Activated naive CD4-positive, alpha-beta T cell treated with anti-CD3 and anti-CD28 coated beads for 36 hours (primary cell): ENCODE measurements at places on chromosomes 7 and 10. TPM values are rescaled to one million over a fixed set of nuclear protein-coding genes. Genes with fewer than 3 reads are reported as not detected.

The PSPH gene
- total RNA-seq = 18.6 TPM

The NOS3 gene
- total RNA-seq = 7.1 TPM

The FZD1 gene
- total RNA-seq = 0.29 TPM

The NUTM2A gene
- total RNA-seq = 0.07 TPM

The CTBP2 gene
- total RNA-seq = 0.19 TPM

The GRB10 gene
- total RNA-seq = 30.4 TPM

The STRA8 gene
- total RNA-seq = not detected

The ENKUR gene
- total RNA-seq = not detected

The H2BK1 gene
- total RNA-seq = not detected

The LEP gene
- not detected for total RNA-seq

The SPDYE6 gene
- not detected for total RNA-seq

The GPNMB gene
- 0.54 TPM for total RNA-seq

The SLC26A4 gene
- total RNA-seq = 0.74 TPM

The MBL2 gene
- total RNA-seq = not detected

The CNTNAP2 gene
- total RNA-seq = 0.14 TPM

The TMEM140 gene
- 9.2 TPM for total RNA-seq

The LIPF gene
- not detected for total RNA-seq

The WDFY4 gene
- total RNA-seq = 0.29 TPM

The SMURF1 gene
- 10.1 TPM for total RNA-seq

The PTN gene
- total RNA-seq = not detected

The HECTD2 gene
- total RNA-seq = 2.3 TPM

The GIMAP1 gene
- total RNA-seq = 5.3 TPM

The HOXA13 gene
- total RNA-seq = not detected

The AKR1C1 gene
- total RNA-seq = 0.41 TPM

The DYNC1I1 gene
- not detected for total RNA-seq

The SEMA3D gene
- not detected for total RNA-seq

The SORCS3 gene
- total RNA-seq = not detected

The STAG3 gene
- 41.0 TPM for total RNA-seq

The SP8 gene
- 0.07 TPM for total RNA-seq

The SOSTDC1 gene
- not detected for total RNA-seq

The FBXO24 gene
- 1.5 TPM for total RNA-seq

The CYP3A7 gene
- not detected for total RNA-seq

The NRCAM gene
- 0.81 TPM for total RNA-seq

The TMEM236 gene
- not detected for total RNA-seq

The PIK3AP1 gene
- 1.7 TPM for total RNA-seq

The CHCHD1 gene
- 27.4 TPM for total RNA-seq

The SEPHS1 gene
- 75.6 TPM for total RNA-seq

The C10orf105 gene
- total RNA-seq = 0.32 TPM

The GBX1 gene
- total RNA-seq = not detected

The AEBP1 gene
- total RNA-seq = 10.1 TPM

The CDC14C gene
- total RNA-seq = not detected

The PPIA gene
- total RNA-seq = 3,423 TPM

The SLIT1 gene
- 0.60 TPM for total RNA-seq

The CCDC172 gene
- total RNA-seq = not detected

The OR2A42 gene
- not detected for total RNA-seq

The ASB13 gene
- total RNA-seq = 7.0 TPM

The PSTK gene
- 4.2 TPM for total RNA-seq

The NOM1 gene
- total RNA-seq = 28.3 TPM

The GFRA1 gene
- total RNA-seq = not detected

The TMEM26 gene
- not detected for total RNA-seq

The GDF2 gene
- not detected for total RNA-seq

The GPR22 gene
- total RNA-seq = not detected
